ENCODE measurements at places on chromosomes 3 and 15. TPM values are rescaled to one million over a fixed set of nuclear protein-coding genes. Genes with fewer than 3 reads are reported as not detected.

The CCDC14 gene
- 17.1 TPM for total RNA-seq

- no peak for DNase-seq
Observed at GRCh38 chr3:411226-411625, 214.7 kb downstream of the CHL1 start.

GRCh38 chr15:25947323-25948314 lies 84.5 kb upstream of the ATP10A start:
- DNase-seq = no peak

DNA sequence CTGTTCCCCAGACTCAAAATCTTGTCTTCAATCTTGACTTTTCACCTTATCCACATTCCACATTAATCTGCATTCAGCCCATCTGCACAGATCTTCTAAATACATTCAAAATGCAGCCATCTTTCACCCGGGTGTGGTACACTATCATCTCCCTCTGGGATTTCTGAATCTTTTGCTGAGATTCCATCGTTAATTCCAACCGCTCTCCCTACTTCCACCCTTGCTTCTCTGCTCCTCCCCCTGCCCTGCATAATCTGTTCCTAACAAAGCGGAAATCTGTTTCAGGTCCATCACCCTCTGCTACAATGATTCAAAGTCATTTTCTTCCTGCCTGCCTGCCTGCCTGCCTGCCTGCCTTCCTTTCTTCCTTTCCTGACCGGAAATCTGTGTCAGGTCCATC lies 7.9 kb upstream of the GOLGA8B start:
- DNase-seq = no peak

GRCh38 chr3:170730071-170730812 lies 139.8 kb downstream of the RPL22L1 start:
- no peak for DNase-seq

The SLC6A6 gene
- 13.2 TPM for total RNA-seq

DNA sequence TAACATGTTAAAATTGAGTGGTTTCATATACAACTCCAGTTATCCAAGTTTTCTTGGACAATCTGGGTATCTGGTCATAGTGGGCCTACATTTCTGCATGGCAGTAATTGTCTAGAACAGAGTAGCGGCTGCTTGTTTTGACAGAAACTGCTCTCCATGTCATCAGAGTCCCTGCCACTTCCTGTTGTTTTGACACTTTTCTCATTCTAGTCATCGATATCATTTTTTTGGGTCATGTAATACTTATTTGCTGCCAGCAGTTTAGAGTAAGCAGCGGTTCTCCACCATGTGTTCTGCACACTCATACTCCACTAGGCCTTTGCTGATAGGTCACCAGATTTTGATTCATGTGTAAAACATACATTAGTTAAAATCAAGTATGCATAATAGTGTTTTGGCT lies 81.5 kb downstream of the SLC25A26 start:
- no peak for DNase-seq

GRCh38 chr3:62374341-62375218 lies 1.2 kb upstream of the FEZF2 start:
- peak; percentile 9 for DNase-seq

GRCh38 chr3:52182196-52182595 lies 15.8 kb upstream of the ALAS1 start:
- no peak for DNase-seq

GRCh38 chr3:141881702-141882101 lies 5.3 kb downstream of the ATP1B3 start:
- no peak for DNase-seq

The KCTD6 gene
- total RNA-seq = 5.0 TPM

The TMEM108 gene
- total RNA-seq = not detected

- no peak for DNase-seq
Observed at GRCh38 chr3:37940242-37940908, 50.2 kb upstream of the VILL start.

GRCh38 chr3:45773714-45774449 lies 22.5 kb downstream of the SLC6A20 start:
- DNase-seq = no peak

GRCh38 chr3:127988770-127989557 lies 63.3 kb upstream of the SEC61A1 start:
- DNase-seq = no peak

DNA sequence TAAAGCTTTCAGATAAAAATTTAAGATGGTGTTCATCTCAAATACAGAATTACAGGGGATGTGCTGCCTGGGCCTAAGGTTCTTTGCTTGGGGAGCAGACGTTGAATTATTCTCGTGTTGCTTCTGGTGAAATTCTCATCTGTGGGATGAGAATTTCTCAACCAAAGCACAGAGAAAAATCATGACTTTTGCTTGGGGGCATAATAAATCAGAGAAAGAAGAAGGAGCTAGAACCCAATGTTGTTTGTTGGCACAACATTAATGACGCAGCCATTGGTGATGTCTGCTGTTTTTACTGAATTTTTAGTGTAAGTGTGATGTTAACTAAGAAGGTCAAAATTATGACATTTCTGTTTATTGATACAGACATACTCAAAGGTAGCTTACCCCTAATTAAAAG lies 35.7 kb downstream of the P3H2 start:
- DNase-seq = no peak

GRCh38 chr3:132014105-132014504 lies 20.7 kb downstream of the CPNE4 start:
- no peak for DNase-seq

The PPP1R14D gene
- total RNA-seq = not detected

DNA sequence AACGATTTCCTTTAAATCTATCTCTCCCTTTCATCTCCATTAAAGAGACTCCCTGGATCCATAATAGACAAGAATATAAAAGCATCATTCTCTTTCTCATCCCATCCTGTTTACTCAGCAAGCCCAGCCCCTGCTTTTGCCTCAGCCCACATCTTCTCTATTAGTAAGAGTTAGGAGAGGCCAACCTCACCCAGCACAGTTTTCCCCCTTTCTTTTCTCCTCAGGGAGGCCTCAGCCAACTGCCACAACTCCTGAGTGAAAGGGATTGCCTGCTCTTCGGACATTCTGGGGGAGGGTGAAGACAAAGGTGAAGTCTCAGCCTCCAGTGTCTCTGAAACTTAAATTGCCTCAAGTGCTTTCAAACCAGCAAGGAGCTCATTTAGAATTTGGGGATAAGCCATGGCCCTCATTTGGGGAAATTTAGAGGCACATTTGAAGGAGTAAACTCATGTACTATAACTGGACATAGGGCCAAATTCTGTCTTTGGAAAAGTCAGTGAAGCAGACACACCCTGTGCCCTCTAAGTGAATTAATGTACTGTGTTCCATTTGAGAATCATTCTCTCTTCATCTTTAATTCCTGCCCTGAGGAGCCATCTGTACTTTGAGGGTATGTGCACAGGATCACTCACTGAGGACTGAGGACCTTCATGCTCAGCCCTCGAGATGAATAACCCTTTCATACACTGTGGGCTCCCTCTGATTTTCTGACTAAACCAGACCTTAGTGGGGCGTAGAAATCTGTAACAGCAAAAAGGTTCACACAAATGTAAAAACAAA lies 82.5 kb downstream of the SOX2 start:
- DNase-seq = no peak

The KPNA4 gene
- 51.7 TPM for total RNA-seq

DNA sequence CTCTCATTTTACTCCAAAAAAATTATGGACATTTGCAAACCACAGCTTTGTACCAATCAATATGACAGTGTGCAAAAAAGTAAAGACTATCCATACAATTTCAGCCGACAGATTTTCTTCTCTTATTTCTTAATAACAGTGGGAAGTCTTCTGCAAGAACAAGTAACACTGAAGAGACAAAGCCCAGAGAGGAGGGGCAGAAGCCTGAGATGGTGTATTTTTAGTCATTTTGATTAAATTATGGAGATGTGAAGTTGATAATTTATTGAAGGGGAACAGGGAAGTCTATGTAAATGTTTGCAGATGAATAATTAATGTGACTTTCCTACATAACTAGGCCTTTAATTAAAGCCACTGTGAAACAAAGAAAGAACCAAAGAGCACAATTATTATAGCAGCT lies 45.7 kb upstream of the IGSF11 start:
- DNase-seq = no peak

- no peak for DNase-seq
Observed at GRCh38 chr3:144548346-144548745, 576.7 kb downstream of the DIPK2A start.

GRCh38 chr3:3778216-3778615 lies 21.0 kb upstream of the LRRN1 start:
- no peak for DNase-seq

DNA sequence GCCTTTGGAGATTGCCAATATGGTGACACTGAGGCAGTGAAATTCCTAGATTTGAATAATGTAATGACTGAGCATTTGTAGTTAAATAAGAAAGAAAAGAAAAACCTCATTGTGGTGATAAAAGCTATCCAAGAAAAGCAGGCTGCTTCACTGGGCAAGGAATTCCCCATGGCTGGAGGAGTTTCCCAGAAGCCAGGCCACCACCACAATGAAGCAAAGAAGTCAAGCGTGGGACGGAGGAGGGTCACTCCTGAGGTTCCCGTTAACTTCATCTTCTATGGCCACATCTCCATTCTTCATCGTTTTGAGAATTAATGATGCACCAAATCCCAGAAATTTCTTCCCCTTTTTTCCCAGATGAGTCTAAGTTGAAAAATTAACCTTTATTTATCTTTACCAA lies 185.8 kb upstream of the BCL6 start:
- no peak for DNase-seq

DNA sequence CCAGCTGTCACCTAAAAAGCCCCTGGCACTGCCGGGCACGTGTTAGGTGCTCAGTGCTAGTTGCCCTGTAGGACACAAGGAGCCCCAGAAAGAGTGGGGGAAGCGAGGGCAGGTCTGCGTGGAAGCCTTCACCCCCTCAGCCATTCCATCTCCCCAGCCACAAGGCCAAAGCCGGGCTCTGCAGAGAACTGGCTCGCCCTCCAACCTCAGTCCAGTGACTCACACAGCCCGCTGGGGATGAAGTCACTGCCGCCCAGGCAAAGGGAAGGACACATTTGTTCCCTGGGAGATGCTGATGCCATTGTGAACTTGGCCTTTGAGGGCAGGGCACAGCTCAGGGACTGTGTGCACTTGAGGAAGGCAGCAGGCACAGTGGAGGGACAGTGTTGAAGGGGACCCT lies 48.1 kb downstream of the IQSEC1 start:
- DNase-seq = peak; percentile 49

The GOLGA8S gene
- under 0.01 TPM for total RNA-seq

All from bronchial epithelial cell (primary cell).